ENCODE measurements at places on chromosomes 5 and 9. TPM values are rescaled to one million over a fixed set of nuclear protein-coding genes. Genes with fewer than 3 reads are reported as not detected.

PCDHA9 gene
- not detected for total RNA-seq

MEF2C gene
- 58.3 TPM for total RNA-seq

RFX3 gene
- 10.5 TPM for total RNA-seq

POU5F2 gene
- total RNA-seq, result 1.2 TPM

HRH2 gene
- not detected for total RNA-seq

HSD17B3 gene
- not detected for total RNA-seq

ATOX1 gene
- total RNA-seq, result 113 TPM

NUTM2F gene
- total RNA-seq, result not detected

OR13D1 gene
- not detected for total RNA-seq

FOXI1 gene
- total RNA-seq, result not detected

LCN1 gene
- total RNA-seq, result not detected

OLFM1 gene
- total RNA-seq, result 0.95 TPM

CDC20B gene
- 0.14 TPM for total RNA-seq

PCDH12 gene
- total RNA-seq, result 20.4 TPM

TAF11L5 gene
- total RNA-seq, result not detected

MYOT gene
- not detected for total RNA-seq

IL13 gene
- total RNA-seq, result not detected

C5orf52 gene
- total RNA-seq, result not detected

Measured in endothelial cell of umbilical vein (primary cell).